ENCODE measurements at places on chromosomes 7 and 10. TPM values are rescaled to one million over a fixed set of nuclear protein-coding genes. Genes with fewer than 3 reads are reported as not detected.

CDHR3 gene
- 0.51 TPM for total RNA-seq

LRMDA gene
- not detected for total RNA-seq

GIMAP4 gene
- 156 TPM for total RNA-seq

DNA sequence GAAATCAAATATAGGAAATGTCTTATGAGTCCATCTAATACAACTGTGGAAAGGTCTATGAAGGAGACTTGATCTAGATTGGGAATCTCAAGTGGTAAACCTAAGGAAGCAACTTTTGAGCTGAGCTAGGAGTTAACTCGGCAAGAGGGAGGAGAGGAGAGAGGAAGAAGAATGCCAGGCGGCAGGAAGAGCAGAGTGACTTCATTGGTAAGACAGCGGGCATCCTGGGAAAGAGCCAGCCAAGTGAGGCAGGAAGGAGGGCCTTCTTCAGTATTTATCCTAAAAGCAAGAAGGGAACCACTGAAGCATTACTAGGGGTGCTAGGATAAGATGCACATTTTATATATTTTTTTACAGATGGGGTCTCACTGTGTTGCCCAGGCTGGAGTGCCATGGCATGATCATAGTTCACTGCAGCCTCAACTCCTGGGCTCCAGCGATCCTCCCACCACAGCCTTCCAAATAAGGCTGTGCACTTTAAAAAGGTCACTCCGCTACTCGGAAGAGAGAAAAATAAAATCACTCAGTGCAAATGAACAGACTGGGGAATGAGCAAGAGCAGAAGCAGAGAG is 2.0 kb downstream of the BCL7B start:
- no peak for DNase-seq

DNA sequence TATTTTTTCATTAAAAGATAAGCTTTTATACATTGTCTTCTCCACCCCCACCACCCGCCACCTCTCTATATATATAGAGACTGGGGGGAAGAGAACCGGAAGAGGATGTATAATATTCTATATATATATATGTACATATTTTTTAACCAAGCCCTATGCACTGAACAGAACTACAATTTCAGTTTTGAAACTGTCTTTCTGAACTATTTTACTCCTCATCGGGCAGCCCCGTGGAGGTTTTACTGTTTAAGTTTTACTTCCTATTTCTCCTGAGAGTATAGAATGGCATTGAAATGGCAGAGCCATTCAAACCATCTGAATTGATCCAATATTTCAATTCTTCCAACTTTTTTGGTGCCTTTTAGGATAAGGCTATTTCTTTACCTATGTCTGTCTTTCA is 1047.1 kb downstream of the NRG3 start:
- DNase-seq, result no peak

C10orf67 gene
- 0.39 TPM for total RNA-seq

DNA sequence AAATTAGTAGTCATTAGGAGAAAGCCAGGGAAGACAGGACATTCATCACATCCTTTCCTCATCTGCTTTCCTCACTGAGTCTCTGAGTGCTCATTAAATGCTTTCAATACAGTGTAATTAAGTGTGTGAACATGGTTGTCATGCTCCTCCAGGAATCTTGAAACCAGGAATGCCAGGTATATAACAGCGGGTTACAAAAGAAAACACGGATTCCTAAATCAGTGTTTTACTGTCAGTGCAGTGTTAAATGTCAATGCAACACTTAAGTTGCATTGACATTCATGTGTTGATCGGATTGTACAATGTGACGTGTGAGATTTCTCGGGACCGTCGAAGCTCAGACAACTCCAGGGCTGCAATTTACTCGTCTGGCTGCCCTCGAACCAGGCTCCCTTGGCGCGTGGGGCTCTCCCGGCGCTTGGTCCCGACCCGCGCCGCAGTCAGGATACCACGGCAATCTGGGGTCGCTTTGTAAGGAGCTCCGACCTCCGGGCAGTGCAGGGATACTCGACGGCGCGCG is 455 bp upstream of the SPAG6 start:
- DNase-seq, result no peak

- DNase-seq, result no peak
Observed at GRCh38 chr7:89826557-89826956, 327.7 kb upstream of the STEAP1 start.

DNA sequence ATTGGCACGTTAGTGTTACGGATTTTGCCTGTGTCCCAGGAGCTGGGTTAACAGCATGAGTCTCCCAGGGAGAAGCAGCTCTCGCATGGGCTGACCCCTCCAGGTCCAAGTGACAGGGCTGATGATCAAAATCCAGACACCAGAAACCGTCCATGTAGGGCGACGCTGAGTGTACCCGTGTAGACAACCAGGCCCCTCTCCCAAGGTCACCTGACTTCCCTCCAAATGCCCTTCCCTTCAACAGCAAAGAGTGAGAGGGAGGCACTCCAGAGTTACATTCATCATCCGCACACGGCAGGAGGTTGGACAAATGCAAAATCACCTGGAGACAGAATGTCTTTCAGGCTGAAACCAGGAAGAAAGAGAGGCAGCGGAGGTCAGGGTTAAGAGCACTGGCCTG is 14.9 kb upstream of the HSPA12A start:
- DNase-seq, result no peak

DNA sequence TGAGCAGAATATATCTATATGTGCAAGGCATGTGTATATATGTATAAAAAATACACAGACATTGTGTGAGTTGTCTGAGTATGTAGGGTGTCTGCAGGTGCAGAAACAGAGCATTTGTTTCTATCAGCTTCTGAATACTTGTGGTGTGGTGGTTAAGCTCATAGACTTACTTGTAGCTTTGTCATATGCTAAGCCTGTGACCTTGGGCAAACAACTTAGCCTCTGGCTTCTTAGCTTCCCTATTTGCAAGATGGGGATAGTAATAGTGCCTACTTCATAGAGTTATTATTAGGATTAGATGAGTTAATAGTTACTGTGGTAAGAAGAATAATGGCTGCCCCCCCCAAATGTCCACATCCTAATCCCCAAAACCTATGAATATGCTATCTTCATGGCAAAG is 28.2 kb upstream of the PAX2 start:
- DNase-seq, result no peak

- no peak for DNase-seq
Observed at GRCh38 chr10:26809973-26810372, 50.8 kb downstream of the ABI1 start.

DNA sequence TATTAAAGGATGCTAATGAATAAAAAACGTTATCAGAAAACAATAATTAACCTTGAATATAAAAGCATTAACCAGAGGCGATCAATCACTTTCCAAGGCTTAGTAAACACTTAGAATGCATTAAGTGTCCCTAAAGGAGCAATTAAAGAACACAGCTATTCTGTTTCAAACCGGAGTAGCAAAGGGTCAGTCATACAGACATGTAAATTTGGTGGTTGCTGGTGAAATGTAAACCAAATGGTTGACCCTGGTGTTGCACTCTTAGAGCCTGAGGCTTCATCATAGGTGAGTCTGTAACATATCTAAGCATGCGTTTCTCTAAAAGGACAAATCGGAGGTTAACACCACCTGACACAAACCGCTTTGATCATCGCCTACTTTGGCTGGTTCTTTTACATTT is 1280.1 kb downstream of the TYW1 start:
- no peak for DNase-seq

Measured in activated T-cell treated with anti-CD3 and anti-CD28 coated beads, Interleukin-2, amount 50 U/mL, for 72 hours (primary cell).